ENCODE measurements at places on chromosomes 12 and 14.

DNA sequence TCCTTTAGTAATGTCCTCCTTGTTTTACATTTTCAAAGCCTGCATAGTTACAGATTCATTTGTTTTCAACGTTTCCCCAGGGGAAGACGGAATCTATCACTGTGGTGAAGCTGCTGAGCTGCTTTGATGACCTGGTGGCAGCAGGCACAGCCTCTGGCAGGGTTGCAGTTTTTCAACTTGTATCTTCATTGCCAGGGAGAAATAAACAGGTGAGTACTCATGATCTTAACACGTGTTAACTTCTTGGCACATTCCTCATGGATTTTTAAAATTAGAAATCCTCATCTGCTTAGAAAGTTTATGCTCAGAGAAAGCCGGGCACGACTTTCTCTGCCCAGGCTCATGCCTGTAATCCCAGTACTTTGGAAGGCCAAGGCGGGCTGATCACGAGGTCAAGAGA lies 44.5 kb downstream of the TECPR2 start:
- no peak for DNase-seq

- DNase-seq = no peak
Measured at GRCh38 chr12:53289891-53290290, 5.5 kb upstream of the PFDN5 start.

DNA sequence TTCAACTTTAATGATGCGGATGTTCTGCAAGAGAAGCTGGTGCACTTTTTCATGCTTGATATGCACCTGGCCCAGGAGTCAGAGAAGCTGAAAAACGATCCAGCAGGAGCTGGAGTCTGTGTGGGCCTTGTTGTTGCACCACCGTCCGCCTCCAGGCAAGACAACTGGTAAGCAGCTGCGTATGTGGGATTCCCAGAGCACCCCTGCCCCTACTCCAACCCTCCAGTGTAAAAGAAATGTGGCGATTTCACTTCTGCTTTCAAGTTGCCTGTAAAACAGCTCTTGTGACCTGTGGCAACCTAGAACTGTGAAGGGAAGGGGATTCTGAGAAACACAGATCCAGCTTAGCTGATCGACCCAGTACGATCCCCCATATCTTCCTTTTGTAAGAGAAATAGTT lies 154.1 kb upstream of the PELI2 start:
- no peak for DNase-seq

DNA sequence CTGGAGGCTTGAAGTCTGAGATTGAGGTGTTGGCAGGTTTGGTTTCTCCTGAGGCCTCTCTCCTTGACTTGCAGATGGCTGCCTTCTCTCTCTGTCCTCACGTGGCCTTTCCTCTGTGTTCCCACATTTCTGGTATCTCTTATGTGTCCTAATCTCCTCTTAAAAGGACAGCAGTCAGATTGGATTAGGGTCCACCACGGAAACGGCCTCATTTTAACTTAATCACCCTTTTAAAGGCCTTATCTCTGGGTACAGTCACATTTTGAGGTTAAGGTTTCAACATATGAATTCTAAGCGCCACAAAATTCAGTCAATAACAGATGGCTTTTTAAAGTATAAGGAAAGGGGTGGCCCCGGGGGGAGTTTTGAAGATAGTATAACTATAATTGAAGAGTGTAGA lies 33.5 kb downstream of the UNC79 start:
- no peak for DNase-seq

DNA sequence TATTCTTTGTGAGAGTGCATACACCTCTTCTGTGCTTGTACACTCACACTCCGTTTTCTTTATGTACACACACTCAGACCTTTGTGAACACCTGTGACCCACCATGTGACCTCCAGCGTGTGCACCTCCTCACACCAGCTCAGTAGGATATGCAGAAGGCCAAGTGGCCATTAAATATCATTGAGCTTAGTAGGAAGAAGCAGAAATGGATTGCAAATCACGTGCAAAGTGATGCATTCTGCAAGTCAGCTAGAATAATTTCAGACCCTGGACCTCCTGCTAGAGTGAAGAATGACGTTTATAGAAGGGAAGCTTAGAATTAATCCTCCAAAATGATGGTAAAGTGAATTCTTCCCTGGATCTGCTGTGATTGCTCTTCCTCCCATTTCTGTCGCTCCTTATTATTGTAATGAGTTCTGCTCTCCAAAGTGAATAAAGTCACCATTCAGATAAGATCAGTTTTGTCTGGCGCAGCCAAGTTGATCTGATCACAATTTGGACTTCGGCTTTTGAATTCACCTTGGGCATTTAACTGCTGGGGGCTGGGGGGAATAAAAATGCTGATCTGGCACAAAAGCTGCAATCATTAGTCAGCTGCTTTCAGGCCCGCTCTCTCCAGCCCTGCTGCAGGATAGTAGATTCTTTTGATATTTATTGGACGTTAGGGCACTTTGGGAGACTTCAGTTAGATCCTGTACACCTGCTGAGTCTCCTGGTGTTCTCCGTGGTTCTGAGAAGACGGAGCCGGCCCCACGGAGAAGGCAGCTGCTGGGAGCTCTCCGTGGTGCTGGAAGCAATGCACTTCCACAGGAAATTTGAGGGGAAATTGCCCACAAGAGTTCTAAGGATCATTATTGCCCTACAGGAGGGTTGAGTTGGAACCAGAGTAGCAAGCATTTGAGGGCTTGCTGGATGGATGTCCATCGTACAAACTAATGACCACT lies 12.4 kb upstream of the NRXN3 start:
- no peak for DNase-seq

DNA sequence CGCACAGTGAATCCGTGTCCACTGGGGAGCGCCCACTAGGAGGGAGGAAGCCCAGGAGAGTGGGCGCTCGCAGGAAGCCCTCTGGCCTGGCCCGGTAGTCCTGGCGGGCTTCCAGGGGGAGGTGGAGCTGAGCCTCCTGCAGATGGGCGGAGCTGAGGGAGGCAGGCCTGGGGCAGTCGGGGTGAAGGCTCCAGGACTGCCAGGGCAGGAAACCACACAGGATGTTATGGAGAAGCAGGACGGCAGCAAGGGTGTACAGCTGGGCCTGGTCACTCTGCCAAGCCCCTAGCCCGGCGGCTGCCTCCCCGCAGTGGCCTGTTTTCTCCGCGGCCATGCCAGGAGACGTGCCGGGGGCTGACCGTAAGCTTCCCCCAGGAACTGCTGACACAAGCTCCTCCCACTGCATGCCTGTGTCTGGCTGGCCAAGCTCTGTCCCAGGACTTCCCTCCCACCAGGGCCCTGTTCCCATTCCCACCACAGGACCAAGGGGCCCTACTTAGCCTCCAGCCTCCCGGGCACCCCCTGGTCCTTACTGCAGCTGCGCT lies 143.4 kb upstream of the C14orf180 start:
- no peak for DNase-seq

DNA sequence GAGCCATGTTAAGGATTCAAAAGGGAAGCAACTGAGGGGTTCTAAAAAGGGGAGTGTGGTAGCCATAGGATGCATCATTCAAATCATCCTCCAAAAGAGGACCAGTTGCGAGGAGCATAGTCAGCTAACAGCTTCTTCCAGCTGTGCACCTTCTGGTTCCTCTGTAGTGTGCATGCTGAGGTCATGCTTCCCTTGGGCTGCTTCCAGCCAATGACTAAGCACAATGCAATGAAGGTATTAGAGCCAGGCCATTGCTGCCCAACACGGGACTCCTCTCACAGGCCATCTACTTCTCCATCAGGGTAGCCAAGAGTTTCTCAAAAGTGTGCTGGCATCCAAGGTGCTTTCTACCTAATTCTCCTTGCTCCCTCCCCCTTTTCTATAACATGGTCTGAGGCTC lies 69.2 kb upstream of the ARID2 start:
- no peak for DNase-seq

DNA sequence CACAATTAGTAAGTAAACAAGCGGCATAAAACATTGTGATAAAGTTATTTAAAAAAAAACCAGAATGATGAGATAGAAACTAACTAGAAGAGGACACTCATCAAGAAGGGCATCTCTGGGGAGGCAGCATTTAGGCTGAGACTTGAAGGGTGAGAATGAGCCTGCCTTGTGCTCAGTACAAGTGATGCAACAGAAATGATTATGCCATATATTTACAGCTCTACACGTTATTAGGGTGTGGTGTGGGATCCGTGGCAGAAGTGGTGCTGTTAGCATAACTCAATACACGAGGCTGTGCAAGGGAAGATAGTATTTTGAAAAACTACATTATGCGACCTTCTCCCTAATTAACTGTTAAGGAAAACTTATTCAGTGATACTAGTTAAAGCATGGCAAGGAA lies 178.5 kb upstream of the ATF7IP start:
- DNase-seq = no peak

- no peak for DNase-seq
Measured at GRCh38 chr14:100735271-100735670, 8.6 kb downstream of the DLK1 start.

DNA sequence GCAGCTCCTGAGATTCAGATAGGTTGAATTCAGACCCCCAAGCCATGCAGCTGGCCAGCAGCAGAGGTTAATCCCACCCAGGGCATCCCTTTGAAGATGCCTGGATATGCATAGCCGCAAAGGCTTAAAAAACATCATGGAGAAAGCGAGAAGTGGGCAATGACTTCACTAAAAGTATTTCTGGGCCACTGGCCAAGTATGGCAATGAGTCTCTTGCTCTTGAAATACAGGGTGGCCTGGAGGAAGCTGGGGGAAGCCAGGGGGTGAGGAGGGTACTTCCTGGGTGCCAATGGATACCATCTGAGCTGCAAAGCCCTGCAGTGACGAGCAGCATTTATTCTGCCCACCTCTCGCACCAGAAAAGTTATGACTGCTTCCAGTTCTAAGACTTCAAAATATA lies 539.3 kb upstream of the TBX3 start:
- DNase-seq = no peak

DNA sequence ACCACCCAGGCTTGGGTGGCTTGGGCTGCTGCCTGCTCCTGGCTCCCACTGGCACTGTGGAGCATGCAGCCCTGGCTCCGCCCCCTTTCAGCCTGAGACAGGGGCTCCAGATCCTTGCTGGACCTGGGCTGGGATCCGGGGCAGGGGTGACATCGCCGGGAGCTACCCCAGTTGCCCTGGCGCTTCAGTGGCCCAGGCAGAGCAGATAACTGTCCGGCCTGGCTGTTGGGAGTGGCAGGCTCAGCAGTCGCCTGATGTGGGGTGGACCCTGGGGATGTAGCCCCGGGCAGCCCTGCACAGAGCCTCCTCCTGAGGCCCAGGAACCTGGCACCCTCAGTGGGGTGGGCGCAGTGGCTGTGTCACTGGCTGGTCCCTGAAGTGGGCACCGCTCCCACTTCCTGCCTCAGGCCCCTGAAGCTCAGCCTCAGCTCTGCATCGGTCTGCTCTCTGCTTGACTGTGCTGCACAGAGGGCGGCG lies 57.9 kb downstream of the FUT8 start:
- no peak for DNase-seq

GRCh38 chr12:54448344-54448743 lies 25.1 kb downstream of the GTSF1 start:
- DNase-seq = no peak

GRCh38 chr12:4174417-4174816 lies 99.1 kb upstream of the CCND2 start:
- no peak for DNase-seq

GRCh38 chr14:87797001-87797400 lies 196.0 kb downstream of the GALC start:
- DNase-seq = no peak

DNA sequence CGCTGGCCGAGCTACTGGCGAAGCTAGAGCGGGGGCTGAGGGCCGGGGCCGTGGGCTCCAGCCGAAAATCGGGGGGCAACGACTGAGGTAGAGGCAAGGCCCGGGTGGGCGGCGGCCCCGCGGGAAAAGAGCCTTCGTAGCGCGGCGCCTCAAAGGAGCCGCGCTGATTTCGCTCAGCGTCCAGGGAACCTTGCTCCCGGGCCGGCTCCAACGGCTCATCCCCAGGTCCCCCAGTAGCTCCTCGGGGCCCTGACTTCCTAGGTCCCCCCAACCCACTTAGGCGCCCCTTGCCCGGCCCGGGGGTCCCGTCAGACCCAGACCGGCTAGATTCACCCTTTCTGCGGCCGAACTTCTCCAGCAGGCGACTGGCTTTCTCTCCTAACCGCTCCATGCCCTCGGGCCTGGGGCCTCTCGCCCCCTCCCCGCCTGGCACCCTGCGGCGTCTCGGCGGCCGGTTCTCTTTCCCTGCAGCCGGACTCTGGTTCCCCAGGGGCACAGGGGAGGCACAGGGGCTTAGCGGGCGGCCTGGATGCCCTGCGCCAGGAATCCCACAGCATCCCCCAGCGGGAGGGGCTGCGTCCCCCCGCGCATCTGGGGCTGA lies 375 bp downstream of the AJUBA start:
- no peak for DNase-seq

DNA sequence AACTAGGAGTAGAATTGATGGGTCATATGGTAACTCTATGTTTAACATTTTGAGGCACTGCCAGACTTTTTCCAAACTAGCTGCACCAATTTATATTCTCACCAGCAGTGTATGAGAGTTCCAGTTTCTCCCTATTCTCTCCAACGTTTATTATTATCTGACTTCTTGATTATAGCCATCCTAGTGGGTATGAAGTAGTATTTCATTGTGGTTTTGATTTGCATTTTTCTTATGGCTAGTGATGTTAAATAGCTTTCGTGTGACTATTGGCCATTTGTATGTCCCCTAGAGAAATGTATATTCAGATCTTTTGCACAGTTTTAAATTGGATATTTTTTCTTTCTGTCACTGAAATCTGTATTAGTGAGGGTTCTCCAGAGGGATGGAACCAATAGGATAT lies 37.8 kb downstream of the HELB start:
- no peak for DNase-seq

GRCh38 chr14:104101086-104101621 lies 15.7 kb downstream of the ASPG start:
- DNase-seq = no peak

GRCh38 chr14:40345334-40345733 lies 913.1 kb upstream of the FBXO33 start:
- DNase-seq = no peak

DNA sequence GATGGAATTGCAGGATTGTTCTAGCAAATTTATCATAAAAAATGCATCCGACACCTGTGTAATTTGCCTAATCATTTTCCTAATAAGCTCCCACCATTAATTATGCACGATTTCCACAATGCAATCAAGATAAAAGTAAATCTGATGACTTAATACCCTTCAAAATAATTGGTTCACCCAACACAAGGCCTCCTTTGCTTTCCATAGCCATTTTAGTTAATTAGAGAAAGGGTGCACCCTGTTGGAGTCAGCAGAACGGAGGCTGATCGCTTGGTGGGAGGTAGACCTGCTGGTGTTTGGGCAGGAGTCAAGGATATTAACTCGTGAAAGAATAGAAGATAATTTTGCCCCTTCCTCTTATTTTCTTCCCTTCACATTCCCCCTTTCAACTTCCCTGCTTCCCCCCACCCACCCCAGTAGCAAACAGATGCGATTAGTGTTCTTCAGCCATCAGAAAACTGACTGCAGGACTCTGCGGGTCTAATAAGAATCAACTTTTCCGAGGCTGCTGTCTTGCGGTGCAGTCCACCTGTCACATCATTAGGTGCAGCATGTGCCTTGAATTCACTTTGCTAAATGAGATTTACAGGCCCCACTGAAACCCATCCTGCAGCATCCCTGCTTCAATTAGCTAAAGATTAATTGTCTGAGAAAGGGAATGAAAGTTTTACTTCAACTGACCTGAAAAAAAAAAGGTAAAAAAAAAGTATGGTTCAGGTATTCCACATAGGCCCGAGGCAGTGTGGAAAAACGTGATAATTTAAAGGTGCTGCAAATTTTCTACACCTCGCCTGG lies 553.7 kb upstream of the LMO3 start:
- DNase-seq = no peak

Data from stimulated activated CD8-positive, alpha-beta memory T cell treated with anti-CD3 and anti-CD28 coated beads, Interleukin-7, amount 100 ng/mL, for 24 hours (primary cell).